ENCODE measurements at places on chromosomes 3 and 15.

- no peak for DNase-seq
These were observed 31.9 kb downstream of the CRTC3 start for GRCh38 chr15:90561344-90562244.

- DNase-seq, result no peak
These were observed 31.0 kb downstream of the IDH2 start for GRCh38 chr15:90071220-90071807.

GRCh38 chr3:142022381-142022780, 127.0 kb downstream of the TFDP2 start:
- DNase-seq, result no peak

DNA sequence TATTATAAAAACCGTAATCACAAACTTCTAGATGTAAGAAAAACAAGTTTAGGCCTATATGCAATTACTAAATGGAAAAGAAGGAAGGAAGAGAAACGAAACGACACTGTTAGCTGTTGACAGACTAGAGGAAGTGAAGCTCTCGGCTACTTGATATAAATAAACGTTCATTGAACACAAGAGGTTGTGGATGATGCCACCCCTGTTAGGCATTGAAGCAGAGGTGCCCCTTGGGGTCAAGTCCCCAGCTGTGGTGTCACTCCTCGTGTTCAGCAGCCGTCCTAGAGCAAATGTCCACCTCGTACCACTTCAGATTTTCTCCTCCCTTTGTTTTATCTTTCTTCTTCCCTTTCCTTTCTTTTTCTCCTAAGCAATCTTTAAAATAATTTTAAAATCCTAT, 146.5 kb upstream of the UBE2E1 start:
- DNase-seq, result no peak

DNA sequence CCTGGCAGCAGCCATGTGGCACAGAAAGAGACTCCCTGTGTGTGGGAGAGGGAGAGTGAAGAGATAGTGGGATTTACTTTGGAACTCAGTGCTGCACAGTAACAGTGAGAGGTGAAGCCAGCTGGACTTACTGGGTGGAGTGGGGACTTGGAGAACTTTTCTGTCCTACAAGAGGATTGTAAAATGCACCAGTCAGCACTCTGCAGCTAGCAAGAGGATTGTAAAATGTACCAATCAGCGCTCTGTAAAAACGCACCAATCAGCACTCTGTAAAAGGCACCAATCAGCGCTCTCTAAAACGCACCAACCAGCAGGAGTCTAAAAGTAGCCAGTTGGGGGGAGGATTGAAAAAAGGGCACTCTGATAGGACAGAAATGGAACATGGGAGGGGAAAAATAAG, 688.8 kb upstream of the ALCAM start:
- no peak for DNase-seq

GRCh38 chr15:74608786-74609185, 6.8 kb upstream of the CLK3 start:
- no peak for DNase-seq

- DNase-seq, result no peak
These were observed 271.8 kb downstream of the ZIC1 start for GRCh38 chr3:147680837-147681483.

DNA sequence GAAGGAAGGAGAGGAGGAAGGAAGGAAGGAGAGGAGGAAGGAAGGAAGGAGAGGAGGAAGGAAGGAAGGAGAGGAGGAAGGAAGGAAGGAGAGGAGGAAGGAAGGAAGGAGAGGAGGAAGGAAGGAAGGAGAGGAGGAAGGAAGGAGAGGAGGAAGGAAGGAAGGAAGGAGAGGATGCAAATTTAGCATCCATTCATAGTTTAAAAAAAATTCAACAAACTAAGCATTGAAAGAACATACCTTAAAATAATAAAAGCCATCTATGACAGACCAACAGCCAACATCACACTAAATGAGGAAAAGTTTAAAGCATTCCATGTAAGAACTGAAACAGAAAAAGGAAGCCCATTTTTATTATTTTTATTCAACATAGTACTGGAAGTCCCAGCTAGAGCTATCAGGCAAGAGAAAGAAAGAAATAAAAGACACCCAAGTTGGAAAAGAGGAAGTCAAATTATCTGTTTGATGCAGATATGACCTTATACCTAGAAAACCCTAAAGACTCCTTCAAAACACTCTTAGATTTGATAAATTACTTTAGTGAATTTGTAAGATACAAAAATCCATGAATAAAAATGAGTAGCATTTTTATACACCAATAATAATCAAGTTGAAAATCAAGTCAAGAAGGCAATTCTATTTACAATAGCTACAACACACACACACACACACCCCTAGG, 52.2 kb upstream of the FXR1 start:
- DNase-seq, result no peak

DNA sequence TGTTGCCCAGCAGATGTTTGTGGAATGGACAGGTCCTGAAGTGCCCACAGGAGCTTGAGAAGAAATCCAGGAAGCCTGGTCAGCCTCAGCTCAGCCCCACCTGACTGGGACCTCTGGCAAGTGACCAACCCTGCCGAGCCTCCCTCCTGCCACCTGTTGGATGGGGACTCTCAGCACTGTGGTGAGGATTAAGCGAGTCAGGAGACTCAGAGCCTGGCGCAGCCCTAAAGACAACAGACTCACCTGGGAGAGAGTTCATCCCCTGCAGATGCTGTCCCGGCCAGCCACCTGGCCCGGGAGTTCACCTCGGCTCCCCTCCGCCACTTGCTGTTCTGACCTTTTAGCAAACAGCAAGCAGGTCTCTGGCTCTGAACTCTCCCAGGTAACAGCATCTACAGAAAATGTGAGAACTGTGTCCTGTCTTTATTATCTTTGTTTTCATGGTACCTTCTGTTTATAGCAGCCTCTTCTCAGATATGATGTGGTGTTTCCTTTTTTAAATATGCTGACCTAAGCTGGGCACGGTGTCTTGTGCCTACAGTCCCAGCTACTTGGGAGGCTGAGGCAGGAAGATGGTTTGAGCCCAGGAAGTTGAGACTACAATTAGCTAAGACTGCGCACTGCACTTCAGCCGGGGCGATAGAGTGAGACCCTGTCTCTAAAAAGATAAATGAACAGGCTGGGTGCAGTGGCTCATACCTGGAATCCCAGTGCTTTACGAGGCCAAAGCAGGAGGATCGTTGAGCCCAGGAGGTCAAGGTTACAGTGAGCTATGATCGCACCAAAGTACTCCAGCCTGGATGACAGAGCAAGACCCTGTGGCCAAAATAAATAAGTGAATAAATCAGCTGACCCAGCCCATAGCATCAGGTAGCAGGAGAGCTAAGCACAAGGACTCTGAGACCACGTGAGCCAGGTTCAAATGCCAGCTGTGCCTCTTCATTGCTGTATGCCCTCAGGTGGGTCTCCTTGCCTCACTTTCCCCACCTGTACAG, 32.4 kb upstream of the SLC6A6 start:
- no peak for DNase-seq

- no peak for DNase-seq
These were observed 231.1 kb downstream of the ADAMTS9 start for GRCh38 chr3:64456674-64457073.

DNA sequence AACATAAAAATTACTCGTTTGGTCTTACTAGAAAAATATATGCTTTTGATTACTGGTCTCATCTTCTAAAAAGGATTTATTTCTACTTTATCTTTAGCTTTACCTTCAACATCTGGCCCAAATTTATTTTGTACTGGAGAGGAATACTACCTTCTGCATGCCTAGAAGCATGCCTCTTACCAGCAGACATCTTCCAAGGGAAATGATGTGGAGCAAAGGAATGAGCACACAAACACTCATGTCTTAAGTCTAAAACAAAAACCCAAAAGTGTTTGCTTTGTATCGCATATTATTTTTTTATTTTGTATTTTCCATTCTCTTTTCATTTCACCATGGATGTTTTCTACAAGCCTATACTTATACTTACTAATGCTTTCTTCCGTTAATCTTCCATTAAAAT, 304.6 kb upstream of the KCNMB2 start:
- DNase-seq, result no peak

GRCh38 chr3:177262396-177262795, 65.1 kb upstream of the TBL1XR1 start:
- no peak for DNase-seq

- no peak for DNase-seq
These were observed 449.5 kb downstream of the SHQ1 start for GRCh38 chr3:72398781-72399180.

- DNase-seq, result no peak
These were observed 566.8 kb downstream of the NTRK3 start for GRCh38 chr15:87689716-87690115.

DNA sequence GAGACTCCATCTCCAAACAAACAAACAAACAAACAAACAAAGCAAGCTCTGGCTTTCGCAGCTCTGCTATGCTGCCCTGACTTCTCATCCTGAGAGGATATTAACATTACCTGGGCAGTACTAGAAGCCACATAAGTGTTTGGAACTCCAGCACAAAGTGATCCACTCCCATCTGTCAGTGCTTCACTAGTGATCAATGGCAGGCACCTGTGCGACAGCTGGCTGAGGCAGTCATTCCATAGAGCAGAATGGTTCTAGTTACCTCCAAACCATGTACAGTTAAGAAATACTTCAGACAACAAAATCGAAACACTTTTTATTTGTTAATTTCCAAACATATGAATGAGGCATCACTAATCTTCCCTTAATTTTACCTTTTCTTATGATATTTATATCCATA, 2.8 kb upstream of the MB21D2 start:
- DNase-seq, result no peak

DNA sequence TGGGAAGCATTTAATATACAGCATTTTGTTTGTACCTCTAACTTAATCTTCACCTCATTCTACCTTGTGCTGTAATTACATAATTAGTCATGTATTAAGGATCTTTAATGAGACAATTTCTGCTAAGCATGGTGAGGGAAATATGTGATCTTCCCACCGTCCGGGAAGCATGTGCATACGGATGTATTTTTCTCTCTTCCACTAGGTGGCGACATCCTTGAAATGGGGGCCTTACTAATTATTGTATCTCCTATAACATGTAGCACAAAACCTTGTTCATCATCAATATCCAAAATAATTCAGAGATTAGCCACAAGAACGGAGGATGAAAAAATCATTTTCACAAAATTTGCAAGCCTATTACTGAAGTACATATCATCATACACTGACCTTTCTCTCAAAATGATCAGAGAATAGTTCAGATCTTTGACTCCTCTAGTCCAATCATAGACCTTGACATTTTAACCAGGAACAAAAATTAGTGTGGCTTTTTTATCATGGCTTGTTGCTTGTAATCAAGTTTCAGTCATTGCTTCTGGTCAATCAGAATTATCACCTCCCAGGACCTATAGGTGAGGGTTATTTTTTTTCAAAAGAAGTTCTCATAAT, 148.9 kb upstream of the GBE1 start:
- DNase-seq, result peak; percentile 14

- no peak for DNase-seq
These were observed 945.1 kb downstream of the ROBO1 start for GRCh38 chr3:78822726-78823125.

DNA sequence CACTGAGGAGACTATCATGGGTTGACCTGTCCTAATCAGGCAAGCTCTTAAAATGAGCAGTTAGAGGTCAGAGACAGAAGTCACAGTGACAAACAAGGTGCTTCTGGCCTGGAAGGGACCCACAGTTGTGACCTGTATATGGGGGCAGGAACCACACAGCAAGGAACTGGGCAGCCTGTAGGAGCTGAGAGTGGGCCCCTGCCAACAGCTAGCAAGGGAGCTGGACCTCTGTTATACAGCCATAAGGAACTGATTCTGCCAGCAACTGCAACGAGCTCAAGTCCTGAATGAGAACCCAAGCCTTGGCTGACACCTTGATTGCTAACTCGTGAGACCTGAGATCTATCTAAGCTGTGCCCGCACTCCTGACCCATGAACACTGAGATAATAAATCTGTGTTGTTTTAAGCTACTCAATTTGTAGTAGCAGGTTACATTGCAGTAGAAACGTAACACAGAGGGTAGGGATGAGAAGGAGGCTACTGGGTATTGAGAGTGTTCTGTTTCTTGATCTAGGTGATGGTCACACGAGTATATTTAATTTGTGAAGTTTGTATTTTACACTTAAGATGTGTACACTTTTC, 44.5 kb upstream of the MAGI1 start:
- DNase-seq, result no peak

GRCh38 chr15:44199393-44199792, 4.3 kb upstream of the FRMD5 start:
- no peak for DNase-seq

DNA sequence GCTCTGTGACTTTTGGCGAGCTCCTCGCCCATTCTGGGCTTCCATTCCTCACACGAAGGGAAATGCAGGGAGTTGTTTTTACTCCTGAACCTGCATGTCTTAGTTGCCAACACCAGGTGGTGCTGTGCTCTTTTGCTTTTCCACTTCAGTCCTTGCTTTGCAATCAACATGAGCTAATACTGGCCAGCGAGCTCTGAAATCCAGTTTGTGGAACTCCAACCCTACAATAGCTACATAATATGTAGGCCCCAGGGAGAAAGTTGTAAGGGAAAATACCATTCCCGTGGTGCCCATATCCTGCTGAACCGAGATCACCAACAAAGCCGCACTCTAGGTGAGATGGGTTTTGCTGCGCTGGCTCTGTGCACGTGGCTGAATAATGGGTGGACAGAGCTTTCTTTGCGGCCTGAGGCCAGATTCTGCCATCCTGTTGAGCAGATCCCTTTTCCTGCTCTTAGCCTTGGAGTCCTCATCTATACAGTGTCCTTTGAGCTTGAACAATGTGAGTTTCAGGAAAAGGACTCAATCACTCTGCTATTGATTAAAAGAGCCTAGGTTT, 25.0 kb downstream of the LSM3 start:
- DNase-seq, result peak; percentile 20

DNA sequence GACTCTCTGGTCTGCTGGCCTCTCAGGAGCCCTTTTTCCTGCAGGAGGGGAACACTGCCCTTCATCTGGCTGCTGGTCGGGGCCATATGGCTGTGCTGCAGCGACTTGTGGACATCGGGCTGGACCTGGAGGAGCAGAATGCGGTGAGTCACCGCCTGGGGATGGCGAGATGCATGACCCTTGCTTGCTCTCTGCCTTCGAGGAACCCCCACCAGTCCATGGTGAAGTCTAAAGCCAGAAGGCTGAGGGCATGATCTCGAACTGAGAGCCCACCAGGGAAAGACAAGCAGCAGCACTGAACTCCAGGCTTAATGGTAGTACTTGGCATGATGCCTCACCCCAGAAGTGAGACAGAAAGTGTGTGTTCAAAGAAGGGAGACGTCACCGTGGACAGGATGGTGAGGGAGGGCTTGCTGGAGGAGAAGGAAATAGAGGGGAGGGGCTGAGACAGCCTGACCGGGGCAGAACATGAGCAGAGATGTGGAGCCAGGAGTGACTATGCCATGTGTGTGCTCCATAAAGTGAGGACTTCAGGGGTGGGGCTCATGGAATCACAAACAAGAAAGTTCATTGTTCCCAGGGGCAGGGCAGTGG, 19.2 kb downstream of the ANKDD1A start:
- no peak for DNase-seq
